Stimulated activated CD4-positive, alpha-beta T cell treated with anti-CD3 and anti-CD28 coated beads, TNF-alpha, amount 100 ng/mL, for 24 hours (primary cell): ENCODE measurements at places on chromosomes 6 and 20.

- no peak for DNase-seq
Observed at GRCh38 chr6:17161076-17161475, 59.2 kb downstream of the STMND1 start.

DNA sequence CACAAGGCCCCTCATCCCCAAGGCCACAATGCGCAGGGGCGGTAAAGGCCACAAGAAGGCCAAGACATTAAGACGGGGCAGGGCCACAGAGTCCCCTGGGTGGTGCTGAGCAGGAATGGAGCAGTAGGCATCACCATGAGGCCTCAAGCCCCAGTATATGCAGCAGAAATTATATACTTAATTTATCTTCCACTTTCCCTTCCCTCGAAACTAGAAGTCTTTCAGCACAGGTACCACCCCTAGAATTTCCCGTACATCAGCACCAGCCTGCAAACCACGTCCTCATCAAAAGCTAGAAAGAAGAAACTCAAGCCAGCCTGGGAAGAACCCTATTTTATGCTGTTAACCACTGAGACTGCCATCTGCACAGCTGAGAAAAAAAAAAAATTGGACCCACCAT lies 89.4 kb downstream of the PLG start:
- no peak for DNase-seq

DNA sequence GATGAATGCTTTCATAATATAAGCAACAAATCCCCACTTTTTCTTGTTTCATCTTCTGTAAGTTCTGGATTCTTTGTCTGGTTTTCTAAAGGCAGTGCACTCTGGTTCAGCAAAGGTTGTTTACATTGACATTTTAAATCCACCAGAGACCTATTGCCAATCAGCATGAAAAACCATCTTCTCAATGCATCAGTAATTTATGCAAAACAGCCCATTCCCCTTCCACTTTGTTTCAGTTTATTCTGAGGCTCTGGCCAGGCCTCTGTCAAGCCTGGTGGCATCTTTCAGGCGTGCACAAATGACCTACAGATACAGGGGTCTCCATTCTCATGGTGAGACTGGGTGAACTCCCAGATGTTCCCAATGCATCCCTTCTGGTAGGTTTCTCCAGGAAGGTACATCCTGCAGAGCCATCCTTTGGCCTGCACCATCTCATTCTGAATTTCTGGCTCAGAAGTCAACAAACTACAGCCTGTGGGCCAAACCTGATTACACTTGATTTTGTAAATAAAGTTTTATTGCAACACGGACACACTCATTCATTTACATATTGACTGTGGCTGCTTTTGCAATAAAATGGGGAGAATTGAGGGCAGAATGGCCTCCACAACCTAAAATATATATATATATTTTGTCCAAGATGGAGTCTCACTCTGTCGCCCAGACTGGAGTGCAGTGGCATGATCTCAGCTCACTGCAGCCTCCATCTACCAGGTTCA lies 405.4 kb downstream of the PREX1 start:
- DNase-seq, result no peak

DNA sequence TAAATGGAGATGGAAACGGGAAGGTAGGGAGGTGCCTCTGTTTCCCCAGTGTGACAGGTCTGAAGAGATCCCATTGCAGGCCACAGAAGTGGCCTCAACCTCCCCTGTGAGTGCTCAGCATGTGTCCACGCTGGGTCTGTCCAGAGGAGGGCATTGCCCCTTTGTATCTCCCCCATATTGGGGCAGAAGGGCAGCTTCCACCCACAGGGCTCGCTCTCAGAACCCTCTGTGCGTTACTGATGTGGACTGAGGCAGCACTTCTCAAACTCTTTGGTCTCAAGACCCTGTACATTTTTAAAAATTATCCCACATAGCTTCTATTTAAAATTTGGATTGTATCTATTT lies 22.0 kb downstream of the ARFGEF3 start:
- DNase-seq, result no peak

DNA sequence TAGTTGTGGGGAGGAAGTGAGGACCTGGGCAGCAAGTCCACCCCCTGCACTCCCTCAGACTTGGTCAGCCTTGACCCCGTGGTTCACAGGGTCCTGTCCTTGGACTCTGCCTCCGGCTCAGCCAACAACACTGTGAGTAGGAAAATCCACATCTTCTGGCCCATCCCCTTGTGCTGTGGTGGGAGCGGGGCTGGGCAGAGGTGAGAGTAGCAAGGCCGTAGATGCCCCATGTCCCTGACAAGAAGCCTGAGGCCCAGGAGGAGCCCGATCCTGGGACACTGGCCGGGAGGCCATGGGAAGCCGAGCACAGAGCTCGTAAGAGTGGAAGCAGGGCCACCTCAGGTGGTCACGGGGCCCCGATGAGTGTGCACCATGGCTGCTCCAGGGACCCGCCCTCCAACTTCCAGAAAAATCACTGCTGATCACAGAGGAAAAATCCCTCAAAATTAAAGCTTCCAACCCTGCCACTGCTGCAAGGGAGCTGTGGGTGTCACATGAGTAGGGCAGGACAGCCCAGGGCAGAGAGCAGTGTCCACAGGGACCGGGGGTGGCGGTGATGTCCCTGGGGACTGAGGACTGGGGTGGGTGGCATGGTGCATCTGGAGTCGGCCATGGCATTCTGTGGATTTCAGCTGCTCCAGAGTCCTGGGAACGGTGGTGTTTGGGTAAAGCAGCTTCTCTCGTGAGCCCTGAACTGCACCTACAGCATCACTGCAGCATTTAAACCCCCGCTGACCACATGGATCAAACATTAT lies 189.4 kb downstream of the DLL1 start:
- DNase-seq, result no peak
